ENCODE measurements at places on chromosomes 16 and 17. TPM values are rescaled to one million over a fixed set of nuclear protein-coding genes. Genes with fewer than 3 reads are reported as not detected.
A peak's percentile ranks its signal among the peaks of the same experiment; 100 is the strongest.

- no peak for DNase-seq
- no peaks in the 10 kb centered on the region for H3K4me1 ChIP-seq
- H3K4me3 ChIP-seq = no peak overlapping the region
- no peak overlapping the region for H3K27ac ChIP-seq
- no peaks in the 10 kb centered on the region for H3K27me3 ChIP-seq
These were observed 9.0 kb upstream of the CD300C start for GRCh38 chr17:74554909-74555308.

DNA sequence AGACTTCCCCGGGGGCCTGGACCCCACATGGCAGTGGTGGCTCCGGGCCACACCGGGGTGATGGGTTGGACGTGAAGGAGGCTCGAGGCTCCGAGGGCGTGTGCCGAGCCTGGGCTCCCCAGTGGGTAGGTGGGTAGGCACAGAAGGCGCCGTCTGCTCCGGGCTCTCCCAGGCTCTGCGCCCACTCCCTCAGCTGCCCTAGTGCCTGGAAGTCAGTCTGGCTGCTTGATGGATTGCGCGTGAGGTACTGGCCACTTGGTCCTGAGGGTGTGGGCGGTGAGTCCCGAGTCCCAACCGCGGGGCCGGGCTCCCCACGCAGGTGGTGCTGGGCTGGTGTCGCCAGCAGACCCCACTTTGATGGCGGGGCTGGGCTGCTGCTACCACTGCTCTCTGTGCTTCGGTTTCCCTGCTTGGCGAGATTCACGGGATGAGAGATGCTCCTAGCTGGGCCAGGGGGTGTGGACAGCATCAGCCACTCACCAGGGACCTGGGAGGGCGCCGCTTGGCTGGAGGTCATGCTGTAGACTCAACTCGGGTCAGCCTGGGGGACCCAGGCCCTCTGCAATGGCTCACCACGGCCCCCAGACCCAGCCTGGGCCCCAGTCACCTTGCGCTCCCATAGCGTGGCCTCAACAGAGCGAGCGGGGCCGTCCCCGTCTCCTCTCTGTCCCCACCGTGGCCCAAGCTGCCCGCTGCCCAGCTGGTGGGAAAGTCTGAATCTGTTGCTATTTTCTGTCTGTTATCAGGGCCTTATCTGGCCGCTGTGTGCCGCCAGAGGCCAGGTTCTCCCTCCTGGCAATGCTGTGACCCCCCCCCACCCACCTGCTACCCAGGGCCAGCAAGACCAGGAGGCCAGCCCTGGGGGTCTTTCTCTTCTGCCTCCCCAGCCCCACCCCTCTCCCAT lies 26.1 kb downstream of the ZFPM1 start:
- H3K4me1 ChIP-seq = no peaks in the 10 kb centered on the region
- no peak overlapping the region for H3K4me3 ChIP-seq
- no peaks in the 10 kb centered on the region for H3K27me3 ChIP-seq
- DNase-seq = peak; percentile 29
- no peak overlapping the region for H3K27ac ChIP-seq

DNA sequence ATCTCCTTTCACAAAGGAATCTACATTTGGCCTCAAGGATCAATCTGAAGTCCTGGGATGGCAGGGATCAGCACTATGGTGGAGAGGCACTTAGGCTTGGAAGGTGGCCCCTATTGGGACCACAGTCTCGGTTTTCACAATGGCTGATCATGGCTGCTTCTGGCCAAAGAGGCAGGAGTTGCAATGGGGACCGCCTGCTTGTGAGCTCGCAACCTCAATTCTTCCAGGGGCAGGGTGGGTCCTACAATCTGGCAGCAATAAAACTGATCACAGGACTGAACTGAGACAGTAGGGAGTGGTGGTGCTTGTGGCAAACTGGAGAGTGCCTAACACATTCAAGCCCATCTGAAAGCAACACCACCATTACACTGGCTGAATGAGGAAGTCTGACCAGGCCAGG lies 83.1 kb downstream of the NETO2 start:
- no peaks in the 10 kb centered on the region for H3K36me3 ChIP-seq
- H3K27ac ChIP-seq = no peak overlapping the region
- peaks cover 3% of the 10 kb centered on the region for H3K4me1 ChIP-seq
- H3K4me3 ChIP-seq = no peak overlapping the region
- H3K27me3 ChIP-seq = no peaks in the 10 kb centered on the region

GRCh38 chr17:66635386-66636045 lies 199.4 kb upstream of the CACNG5 start:
- peaks cover 3% of the 10 kb centered on the region for H3K4me1 ChIP-seq
- no peak overlapping the region for H3K4me3 ChIP-seq
- DNase-seq = no peak
- H3K27me3 ChIP-seq = no peaks in the 10 kb centered on the region
- no peak overlapping the region for H3K27ac ChIP-seq

DNA sequence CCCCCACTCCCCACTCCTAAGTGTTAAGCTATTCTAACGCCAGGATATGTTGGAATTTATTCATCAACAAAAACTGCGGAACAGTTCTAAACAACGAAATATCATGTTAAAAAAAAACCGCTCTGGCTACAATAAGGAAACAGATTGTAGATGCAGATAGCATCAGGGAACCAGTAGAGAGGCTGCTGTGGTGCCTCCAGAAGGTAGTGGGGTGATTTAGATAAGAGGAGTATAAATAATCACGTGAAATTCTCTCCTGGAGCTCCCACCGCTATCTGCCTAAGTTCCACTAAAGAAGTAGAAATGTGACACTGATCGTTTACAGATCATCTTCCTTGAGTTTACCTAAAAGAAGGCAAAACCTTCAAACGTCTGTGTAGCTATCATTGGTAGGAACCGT lies 8.0 kb downstream of the AHSP start:
- no peak overlapping the region for H3K27ac ChIP-seq
- no peak for DNase-seq
- H3K4me1 ChIP-seq = peaks cover 4% of the 10 kb centered on the region
- no peaks in the 10 kb centered on the region for H3K36me3 ChIP-seq
- peaks cover 56% of the 10 kb centered on the region for H3K27me3 ChIP-seq

DNA sequence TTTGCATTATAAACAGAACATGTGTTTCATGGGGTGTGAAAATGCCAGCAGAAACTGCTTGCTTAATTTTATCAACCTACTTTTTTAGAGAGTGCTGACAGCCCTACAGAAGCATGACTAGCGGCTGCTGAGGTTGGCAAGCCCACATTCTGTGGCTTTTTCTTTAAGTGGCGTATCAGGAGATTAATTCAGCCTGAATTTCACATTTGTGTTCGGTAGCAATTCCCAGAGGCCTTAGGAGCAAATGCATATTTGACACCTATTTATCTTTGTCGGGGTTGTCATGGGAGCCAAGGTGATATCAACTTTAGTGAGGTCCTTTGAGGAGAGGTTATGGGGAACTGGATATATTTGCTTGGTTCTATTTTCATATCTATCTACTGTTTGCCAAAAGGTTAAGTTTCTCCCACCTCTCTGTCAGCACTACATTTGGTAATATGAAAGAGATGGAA lies 140.9 kb downstream of the KCNJ2 start:
- H3K27ac ChIP-seq = no peak overlapping the region
- no peak for DNase-seq
- H3K27me3 ChIP-seq = no peaks in the 10 kb centered on the region
- no peaks in the 10 kb centered on the region for H3K4me1 ChIP-seq

DNA sequence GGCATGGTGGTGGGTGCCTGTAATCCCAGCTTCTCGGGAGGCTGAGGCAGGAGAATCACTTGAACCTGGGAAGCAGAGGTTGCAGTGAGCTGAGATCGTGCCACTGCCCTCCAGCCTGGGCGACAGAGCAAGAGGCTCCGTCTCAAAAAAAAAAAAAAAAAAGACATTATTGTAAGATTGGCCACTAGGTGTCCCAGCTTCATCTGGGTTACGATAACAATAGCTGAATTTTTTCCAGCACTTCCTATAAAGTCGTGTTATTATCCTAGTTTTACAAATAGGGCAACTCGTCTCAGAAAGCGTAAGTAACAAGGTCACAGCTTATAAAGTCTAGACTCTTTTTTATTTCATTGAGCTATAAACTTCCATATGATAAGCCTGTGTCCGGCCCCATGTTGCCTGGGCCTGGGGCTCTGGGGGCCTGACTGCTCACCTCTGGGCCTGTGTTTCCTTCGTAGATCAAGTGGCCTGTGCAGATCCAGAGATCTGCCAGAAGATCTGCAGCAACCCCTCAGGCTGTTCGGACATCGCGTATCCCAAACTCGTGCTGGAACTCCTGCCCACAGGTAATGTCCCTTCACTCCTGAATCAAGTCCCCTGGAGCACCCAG lies 60.5 kb downstream of the SLC5A11 start:
- no peaks in the 10 kb centered on the region for H3K36me3 ChIP-seq
- no peak overlapping the region for H3K4me3 ChIP-seq
- no peaks in the 10 kb centered on the region for H3K27me3 ChIP-seq
- H3K27ac ChIP-seq = no peak overlapping the region

- DNase-seq = no peak
- peaks cover 23% of the 10 kb centered on the region for H3K4me1 ChIP-seq
- H3K27me3 ChIP-seq = no peaks in the 10 kb centered on the region
These were observed 9.8 kb upstream of the TMEM92 start for GRCh38 chr17:50264263-50265113.

DNA sequence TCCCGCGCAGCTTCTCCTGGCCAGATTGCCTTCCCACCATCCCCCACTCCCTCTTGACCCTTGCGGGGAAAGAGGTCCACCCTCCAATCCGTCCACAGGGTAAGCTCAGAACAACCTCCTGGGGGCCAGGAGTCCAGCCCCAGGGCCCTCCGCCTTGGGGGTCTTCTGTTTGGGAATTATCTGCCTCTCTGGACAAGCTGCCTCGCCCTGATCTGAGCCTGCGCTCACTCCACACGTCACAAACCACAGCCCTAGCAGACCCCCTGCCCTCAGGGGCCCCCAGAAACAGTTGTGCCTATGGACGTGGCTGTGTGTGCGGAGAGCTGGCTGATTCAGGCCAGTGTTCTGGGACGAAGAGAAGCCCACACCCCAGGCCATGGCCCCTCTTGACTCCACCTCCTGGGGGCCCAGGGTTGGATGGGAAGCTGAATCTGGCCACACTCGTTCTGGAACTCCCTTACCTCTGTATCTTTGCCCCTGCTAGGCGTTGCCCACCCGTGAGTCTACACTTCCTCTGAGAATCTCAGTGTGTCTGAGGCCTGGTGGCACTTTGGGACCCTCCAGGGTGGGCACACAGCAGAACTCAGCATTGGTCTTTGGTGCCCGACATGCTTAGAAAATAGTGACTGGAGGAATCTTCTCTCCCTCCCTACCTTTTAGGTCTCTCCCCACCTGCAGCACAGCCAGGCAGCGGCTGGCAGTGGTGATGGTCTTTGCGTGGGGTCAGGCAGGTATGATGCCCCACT lies 119.9 kb upstream of the SMURF2 start:
- peak overlapping the region; percentile 42 for H3K4me3 ChIP-seq
- H3K4me1 ChIP-seq = peaks cover 56% of the 10 kb centered on the region
- H3K36me3 ChIP-seq = peaks cover 4% of the 10 kb centered on the region

GRCh38 chr17:77011173-77012011 lies 129.4 kb upstream of the SEC14L1 start:
- peaks cover 28% of the 10 kb centered on the region for H3K27me3 ChIP-seq
- DNase-seq = peak; percentile 41
- no peaks in the 10 kb centered on the region for H3K36me3 ChIP-seq

- H3K27ac ChIP-seq = no peak overlapping the region
- no peaks in the 10 kb centered on the region for H3K4me1 ChIP-seq
- no peaks in the 10 kb centered on the region for H3K27me3 ChIP-seq
- no peak for DNase-seq
These were observed 35.8 kb downstream of the LRRC75A start for GRCh38 chr17:16455997-16456741.

GRCh38 chr17:48671697-48672171 lies 45.6 kb upstream of the HOXB9 start:
- peaks cover 11% of the 10 kb centered on the region for H3K27me3 ChIP-seq
- H3K4me1 ChIP-seq = peaks cover 11% of the 10 kb centered on the region
- H3K4me3 ChIP-seq = no peak overlapping the region
- DNase-seq = peak; percentile 87

DNA sequence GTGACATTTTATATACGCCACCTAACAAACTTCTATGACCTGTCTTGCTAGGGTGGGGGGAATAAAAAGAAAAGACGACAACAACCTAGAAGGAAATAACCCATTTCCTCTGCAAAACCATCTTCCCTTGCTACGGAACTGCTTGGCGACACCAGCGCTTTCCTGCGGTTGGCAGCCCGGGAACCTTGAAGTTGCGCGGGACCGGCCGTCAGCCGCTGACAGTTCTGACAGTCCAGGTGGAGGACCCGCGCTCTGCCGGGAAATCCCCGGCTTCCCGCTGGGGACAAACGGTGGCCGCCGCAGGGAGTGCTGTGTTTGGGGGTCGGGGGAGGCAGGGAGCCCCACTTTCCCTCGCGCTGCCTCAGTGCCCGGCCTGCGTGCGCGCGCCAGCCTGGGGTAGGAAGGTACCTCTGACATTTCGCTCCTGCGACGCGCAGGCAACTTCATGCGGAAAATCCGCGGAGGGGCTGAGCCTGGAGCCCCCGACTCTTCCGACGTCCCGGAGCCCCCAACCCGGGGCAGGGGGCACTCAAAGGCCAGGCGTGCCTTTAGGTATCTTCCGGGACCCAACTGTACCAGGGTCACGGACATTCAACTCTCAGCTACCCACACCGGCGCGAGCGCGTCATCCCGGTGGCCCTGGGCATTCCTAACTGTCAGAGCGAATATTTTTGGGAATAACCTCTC lies 516 bp downstream of the SLC16A6 start:
- peak overlapping the region; percentile 73 for H3K27ac ChIP-seq
- DNase-seq = peak; percentile 54
- peak overlapping the region; percentile 37 for H3K4me3 ChIP-seq
- no peaks in the 10 kb centered on the region for H3K36me3 ChIP-seq
- H3K27me3 ChIP-seq = peaks cover 69% of the 10 kb centered on the region

- no peaks in the 10 kb centered on the region for H3K36me3 ChIP-seq
- H3K27me3 ChIP-seq = no peaks in the 10 kb centered on the region
- H3K4me3 ChIP-seq = no peak overlapping the region
- DNase-seq = peak; percentile 75
- peaks cover 17% of the 10 kb centered on the region for H3K4me1 ChIP-seq
These were observed 5.1 kb downstream of the STH start for GRCh38 chr17:46003907-46004748.

- H3K27me3 ChIP-seq = peaks cover 11% of the 10 kb centered on the region
- H3K4me1 ChIP-seq = peaks cover 25% of the 10 kb centered on the region
- no peaks in the 10 kb centered on the region for H3K36me3 ChIP-seq
- no peak overlapping the region for H3K4me3 ChIP-seq
These were observed 5.6 kb downstream of the FMNL1 start for GRCh38 chr17:45227101-45227925.

GPR179 gene
- total RNA-seq = under 0.01 TPM

PIPOX gene
- total RNA-seq = 1.2 TPM

ODAD4 gene
- total RNA-seq = not detected

CCL7 gene
- not detected for total RNA-seq

SLC5A11 gene
- not detected for total RNA-seq

GINS2 gene
- 1.00 TPM for total RNA-seq

PLXDC1 gene
- 1.6 TPM for total RNA-seq

PYDC1 gene
- not detected for total RNA-seq

Data from transverse colon (tissue), 4 donors.